Gastrocnemius medialis (tissue), 4 donors: ENCODE measurements at places on chromosomes 5 and 9.

GRCh38 chr5:73955271-73955846 is 329.4 kb downstream of the ARHGEF28 start:
- DNase-seq: no peak

GRCh38 chr5:73120222-73121118 is at the start of gene TMEM171:
TMEM171 (plus strand) TSS chr5:73120575; CDS start chr5:73123374, 2,799 bp downstream.
- peak; percentile 16 for DNase-seq

GRCh38 chr9:8769153-8769552 is 969.6 kb upstream of the DMAC1 start:
- DNase-seq: no peak

GRCh38 chr5:145283141-145283810 is 551.9 kb downstream of the PRELID2 start:
- DNase-seq: no peak

DNA sequence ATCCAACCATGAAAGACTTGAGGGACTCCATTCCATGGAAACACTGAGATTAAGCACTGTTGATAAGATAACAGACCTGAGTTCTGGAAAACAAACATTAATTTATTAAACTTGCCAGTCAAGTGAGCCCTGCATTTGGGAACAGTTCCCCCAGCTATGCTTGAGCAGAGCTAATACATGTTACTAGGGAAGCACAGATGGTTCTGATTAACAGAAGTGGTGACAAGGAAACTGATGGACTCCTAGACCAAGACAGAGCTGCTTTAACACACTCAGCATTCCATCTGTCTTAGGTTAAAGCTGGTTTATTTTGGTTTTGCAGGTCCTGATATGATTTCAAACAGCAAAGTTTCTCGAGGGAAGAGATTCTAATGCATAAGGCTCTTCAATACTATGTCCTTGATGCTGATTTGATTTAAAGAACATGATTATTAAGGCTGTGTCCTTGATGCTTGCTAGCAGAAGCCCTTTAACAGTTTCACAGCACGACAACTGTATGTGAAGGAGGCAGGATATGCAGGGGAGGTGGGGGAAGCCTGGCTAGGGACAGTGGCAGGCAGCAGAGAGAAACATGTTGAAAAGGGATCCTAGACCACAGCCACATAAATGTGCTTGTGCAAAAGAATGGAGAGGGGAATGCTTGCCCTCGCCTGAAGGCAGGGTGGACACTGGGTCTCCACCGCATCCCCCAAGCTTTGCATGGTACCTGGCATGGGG is 66.2 kb downstream of the ACTBL2 start:
- no peak for DNase-seq

- no peak for DNase-seq
Observed at GRCh38 chr5:85512896-85513295, 1104.8 kb upstream of the COX7C start.

DNA sequence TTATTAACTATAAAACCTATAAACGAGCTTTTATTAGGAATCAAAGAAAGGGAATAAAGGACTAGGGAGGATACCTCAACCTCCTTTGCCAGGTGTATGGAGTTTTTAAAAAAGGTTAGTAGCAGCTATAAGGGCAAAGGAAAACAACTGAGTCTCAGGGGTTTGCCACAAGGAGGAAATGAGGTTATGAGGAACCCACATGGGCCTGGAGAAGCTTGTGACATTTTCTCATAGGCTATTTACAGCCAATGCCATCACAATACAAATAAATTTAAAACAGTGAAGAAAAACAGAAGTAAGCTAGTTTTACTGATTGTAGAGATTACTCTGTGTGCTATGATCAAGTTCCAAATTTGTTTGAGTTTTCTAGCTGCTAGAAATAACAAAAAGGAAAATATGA is 92.6 kb downstream of the CDKN2A start:
- DNase-seq: no peak

- no peak for DNase-seq
Observed at GRCh38 chr5:66933066-66933465, 263.5 kb downstream of the CD180 start.

DNA sequence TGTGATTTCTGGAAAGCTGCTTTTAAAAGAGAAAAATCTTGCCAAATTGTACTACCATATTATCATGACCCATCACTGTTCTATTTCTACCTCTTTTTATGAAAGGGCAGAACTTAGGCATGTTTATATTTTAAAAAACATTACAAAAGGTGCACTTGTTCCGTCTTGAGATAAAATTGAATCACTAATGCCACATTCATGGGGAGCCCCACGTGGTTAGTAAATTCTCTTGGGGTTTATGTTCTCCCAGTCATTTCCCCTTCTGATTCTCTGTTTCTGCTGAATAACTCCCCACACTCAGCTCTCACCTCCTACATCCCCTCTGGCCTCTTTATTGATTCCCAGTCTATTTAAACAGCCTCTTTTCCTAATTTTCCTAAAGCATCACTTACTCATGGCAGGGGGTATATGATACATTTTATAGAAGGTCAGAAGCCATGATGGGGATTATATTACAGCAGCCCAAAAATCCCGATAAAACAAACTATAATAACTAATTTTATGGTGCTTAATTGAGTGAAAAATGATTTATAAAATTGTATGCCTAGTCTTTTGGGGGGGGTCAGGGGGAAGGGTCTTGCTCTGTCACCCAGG is 19.7 kb upstream of the VLDLR start:
- DNase-seq: no peak

- peak; percentile 83 for DNase-seq
Observed at GRCh38 chr5:124743602-124744169, 2.8 kb downstream of the ZNF608 start.

- DNase-seq: no peak
Observed at GRCh38 chr9:107627781-107628180, 138.2 kb upstream of the KLF4 start.

GRCh38 chr5:158492136-158492535 is 607.6 kb downstream of the EBF1 start:
- no peak for DNase-seq

DNA sequence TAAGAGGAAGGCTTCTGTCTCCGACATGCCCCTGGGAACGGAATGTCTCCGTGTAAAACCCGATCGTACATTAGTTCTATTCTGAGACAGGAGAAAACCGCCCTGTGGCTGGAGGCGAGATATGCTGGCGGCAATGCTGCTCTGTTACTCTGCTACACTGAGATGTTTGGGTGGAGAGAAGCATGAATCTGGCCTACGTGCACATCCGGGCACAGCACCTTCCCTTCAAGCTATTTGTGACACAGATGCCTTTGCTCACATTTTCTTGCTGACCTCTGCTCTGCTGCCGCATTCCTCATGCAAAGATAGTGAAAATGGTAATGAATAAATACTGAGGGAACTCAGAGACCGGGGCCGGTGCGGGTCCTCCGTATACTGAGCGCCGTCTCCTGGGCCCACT is 2.2 kb upstream of the DPP7 start:
- DNase-seq: no peak

- DNase-seq: no peak
Observed at GRCh38 chr5:68149189-68149588, 66.4 kb upstream of the PIK3R1 start.

- no peak for DNase-seq
Observed at GRCh38 chr9:108550106-108550505, 305.7 kb downstream of the ACTL7B start.

DNA sequence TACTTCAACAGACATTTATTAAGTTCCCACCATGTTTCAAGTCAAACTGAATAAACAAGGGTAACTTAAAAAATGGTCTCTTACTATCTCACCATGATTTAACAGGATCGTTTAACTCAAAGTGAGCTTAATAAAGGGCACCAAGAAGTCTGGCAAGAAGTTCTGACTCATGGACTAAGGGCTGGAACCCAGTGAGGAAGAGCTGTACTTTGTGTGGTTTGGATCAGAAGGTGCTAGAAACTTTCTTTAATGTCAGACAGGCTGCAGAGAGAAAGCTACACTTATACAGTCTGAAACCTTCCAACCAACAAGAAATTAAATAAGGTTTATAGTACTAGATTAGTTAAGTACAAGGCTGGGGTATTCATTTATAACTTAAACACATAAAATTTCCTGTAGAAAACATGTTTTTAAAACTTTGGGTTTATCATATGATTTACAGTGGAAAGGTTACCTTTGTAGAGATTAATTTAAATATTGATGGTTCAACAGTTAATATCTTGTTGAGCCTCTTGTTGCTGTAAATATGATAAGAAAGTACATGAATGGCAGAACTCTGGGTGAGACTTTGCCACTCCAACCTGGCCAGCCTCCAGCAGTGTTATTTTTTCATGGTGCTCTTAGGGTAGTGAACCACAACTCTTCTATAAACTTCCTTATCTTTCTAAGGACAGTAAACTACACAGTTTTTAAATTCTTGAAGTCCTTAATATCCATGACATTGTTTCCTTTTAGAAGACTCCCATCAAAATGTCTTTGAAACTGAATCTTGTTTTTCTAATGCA is 162.8 kb downstream of the MAN2A1 start:
- no peak for DNase-seq
